MG63 (cell line): ENCODE measurements at places on chromosomes 16 and 17.

DNA sequence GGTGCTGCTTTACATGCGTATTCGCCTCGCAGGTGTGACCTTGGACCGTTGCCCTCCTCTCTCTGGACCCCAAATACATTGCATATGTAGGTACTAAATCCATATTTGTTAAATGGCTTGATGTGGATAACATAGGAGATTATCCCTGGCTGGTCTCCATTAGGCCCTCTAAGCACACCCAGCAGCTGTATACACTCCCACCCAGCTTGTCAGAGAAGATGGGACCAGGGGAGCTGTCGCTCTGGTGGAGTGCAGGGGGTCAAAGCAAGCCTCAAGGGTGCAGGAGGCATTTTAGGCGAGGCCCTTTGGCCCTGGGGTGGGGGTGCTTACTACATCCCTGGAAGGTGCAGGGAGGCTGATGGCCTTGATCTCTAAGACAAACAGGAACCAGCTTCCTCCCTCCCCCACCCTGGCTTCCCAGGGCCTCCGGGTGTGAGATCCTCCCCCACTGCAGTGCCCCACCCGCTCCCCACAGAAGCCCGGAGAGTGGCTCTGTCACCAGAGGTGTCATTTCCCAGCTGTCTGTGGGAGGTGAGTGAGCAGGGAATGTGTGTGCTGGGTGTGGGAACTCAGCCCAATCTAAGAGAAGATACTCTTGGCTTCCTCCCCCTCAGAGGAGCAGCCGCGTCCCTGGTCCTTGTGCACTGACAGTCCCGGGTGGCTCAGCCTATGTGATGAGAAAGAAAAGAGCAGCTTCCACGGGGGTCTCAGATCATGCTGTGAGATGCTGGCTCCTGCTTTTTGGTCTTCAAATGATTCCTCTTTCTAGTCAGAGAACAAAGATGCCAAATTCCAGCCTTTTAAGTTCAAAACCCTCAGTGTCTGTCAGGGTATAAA is 1.4 kb upstream of the VAMP2 start:
- peak; percentile 56 for DNase-seq

- DNase-seq: no peak
Measured at GRCh38 chr17:17300624-17301568, 2.3 kb upstream of the NT5M start.

DNA sequence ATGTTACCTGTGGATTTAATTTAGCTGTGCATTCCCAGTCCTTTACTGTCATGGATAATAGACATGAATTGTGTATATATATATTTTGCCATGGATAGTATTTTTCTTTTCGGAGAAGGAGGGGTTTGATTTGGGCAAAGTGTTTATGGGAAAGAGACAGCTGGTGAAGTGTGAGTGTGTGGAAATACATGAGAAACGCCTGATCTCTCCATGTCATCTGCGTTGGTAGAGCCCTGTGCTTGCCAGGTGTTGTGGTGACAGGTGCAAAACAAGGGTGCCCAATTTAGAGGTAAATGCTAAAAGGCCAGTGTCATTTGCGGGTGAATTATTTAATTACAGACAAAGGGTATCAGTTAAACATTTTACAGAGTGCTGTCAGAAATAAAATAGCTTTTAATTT is 23.4 kb downstream of the NDEL1 start:
- no peak for DNase-seq

- DNase-seq: no peak
Measured at GRCh38 chr16:67000384-67001351, 12.3 kb downstream of the CES4A start.

GRCh38 chr17:70021726-70022125 is 53.3 kb upstream of the KCNJ16 start:
- DNase-seq: no peak

DNA sequence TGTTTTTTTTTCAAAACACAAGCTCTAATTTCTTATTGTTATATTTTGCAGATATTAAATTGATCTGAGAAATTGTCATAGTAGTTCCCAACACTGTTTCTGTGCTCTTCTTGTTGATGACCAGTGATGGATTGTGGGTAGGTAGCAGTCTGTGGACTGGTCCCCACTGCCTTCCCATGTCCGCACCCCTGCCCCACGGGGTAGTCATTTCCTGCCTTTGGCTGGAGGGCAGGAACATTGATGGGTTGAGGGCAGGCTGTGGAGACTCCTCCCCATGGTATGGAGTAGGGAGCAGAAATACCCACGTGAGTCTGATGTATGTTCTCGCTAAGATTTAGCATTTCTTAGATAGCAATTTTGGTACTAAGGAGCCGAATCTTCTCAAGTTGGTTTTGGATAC is 762.0 kb downstream of the CDH8 start:
- DNase-seq: no peak

- DNase-seq: no peak
Measured at GRCh38 chr17:79285973-79286372, 211.3 kb downstream of the ENGASE start.

GRCh38 chr16:27433636-27434035 is 31.7 kb downstream of the IL21R start:
- no peak for DNase-seq

DNA sequence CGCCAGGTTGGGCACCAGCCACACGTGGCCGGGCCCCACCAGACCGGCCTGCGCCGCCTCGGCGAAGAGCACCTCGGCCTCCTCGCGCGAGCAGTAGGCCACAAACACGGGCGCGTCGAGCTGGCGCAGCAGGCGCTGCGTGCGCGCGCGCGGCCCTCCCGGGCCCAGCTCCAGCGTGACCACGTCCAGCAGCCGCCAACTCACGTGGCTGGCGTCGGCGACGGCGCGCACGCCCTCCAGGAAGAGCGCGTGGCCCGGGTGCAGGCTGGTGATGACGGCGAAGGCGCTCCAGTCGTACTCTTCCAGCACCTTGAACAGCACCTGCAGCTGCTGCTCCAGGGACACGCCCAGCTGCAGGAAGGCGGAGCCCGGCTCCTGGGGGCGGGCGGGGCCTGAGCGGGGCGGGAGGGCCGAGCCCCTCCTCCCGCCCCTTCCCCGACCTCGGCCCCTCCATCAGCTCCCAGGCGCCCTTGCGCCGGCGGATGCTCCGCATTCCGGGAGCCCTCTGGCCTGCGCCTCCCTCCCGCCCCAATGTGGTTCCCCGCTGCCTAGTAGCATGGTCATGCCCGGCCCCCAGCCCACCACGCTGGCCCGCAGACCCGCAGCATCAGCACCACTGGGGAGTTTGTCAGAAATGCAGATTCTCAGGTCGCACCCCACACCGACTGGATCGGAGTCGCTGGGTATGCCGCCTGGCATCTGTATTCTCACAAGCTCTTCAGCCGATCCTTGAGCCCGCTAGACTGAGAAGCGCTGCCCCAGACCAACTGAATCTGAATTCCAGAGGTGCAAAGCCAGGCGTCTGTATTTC is 7.2 kb downstream of the GRIN2C start:
- DNase-seq: no peak

DNA sequence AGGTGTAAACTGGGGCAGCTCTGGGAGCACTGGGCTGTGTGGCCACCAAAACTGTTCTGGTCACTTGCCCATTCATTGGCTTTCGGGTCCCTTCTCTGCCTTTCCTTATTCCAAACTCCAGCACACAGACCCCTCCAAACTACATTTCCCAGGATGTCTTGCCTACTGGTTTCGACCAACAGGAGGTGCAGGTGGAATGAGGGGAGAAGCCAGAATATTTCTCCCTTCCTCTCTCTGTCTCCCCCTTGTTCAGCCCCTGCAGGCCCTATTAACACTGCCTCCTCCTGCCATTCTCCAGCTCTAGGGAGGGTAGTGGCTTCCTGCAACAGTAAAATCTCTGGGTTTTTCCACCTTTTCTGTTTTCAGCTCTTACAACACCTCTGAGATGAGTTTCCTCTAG is 13.2 kb upstream of the NAGPA start:
- DNase-seq: no peak

- no peak for DNase-seq
Measured at GRCh38 chr16:8946544-8946943, 17.2 kb downstream of the USP7 start.

GRCh38 chr17:36697903-36698530 is 96.6 kb downstream of the MRM1 start:
- no peak for DNase-seq

DNA sequence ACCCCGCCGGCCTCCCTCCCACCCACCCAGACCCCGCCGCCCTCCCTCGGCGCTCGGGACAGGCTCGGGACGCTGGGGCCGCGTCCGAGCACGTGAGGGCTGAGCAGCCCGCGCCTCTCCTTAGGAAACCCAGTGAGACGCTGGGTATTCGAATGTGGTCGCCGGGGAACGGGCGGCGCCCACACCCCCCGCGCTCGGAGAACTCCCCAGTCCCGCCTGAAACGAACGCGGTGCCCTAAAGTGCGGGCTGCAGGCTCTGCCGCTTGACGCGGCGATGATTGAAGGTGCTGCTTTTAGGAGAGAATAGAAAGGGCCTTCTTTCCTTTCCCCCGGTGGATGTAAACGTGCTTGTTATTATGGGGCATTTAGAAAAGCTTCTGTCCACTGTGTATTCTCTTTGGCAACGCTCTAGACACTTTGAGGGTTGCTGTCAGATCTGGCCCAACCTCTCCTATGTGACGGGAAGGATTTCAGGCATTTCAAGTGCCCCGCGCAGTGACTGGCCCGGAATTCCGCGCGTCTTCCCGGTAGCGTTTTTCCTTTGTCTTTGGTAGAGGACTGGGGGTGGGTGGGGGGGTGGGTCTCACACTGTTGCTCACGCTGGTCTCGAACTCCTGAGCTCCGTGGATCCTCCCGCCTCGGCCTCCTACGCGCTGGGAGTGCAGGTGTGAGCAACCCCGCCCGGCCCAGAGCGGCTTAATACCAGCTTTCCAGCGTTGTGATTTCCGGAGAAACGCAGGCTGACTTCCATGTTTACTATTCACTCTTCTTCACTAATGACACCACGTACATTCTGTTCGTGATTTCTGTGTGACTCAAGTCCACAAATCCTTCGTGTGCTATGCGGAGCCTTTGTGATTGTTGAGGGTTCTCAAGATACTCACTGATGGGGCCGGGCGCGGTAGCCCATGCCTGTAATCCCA is 21.8 kb upstream of the FOXK2 start:
- peak; percentile 61 for DNase-seq

DNA sequence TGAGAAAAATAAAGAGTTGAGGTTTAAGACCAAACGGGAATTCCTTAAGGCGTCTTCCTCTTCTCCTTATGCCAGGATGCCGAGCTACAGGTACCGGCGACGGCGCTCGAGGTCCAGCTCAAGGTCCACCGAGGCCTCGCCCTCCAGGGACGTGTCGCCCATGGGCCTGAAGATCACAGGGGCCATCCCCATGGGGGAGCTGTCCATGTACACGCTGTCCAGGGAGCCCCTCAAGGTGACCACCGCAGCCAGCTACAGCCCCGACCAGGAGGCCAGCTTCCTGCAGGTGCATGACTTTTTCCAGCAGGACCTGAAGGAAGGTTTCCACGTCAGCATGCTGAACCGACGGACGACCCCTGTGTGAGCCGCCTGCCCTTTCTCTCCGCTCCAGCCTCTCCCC is 13.7 kb upstream of the CACNG1 start:
- DNase-seq: no peak

DNA sequence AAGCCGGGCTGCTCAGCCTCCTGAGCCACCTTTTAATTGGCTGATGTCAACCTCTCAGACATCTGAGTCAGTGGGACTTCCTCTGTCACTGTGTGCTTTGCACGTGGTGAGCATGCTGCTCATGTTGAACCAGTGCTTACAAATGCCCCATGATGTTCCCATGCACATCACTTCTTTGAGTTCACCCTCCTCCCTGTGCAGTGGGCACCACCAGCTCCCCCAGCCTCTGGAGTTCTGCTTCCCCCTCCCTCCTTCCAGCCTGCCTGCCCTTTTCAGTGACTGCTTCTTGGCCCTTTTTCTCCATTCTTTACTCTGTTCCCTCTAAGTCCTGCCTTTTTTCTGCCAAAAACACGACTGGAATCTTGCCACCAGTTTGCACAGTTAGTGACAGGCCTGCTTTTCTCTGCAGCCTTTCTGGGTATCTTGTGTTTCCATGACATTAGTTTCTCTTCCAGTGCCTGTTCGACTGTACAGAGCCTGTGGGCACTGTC is 41.6 kb downstream of the USP10 start:
- peak; percentile 5 for DNase-seq
